ENCODE measurements at places on chromosomes 5 and 9.
A peak's percentile ranks its signal among the peaks of the same experiment; 100 is the strongest.

- no peak for DNase-seq
Observed at GRCh38 chr5:126471875-126472537, 48.8 kb downstream of the GRAMD2B start.

- DNase-seq: no peak
Observed at GRCh38 chr5:72210888-72211678, 103.8 kb downstream of the MAP1B start.

DNA sequence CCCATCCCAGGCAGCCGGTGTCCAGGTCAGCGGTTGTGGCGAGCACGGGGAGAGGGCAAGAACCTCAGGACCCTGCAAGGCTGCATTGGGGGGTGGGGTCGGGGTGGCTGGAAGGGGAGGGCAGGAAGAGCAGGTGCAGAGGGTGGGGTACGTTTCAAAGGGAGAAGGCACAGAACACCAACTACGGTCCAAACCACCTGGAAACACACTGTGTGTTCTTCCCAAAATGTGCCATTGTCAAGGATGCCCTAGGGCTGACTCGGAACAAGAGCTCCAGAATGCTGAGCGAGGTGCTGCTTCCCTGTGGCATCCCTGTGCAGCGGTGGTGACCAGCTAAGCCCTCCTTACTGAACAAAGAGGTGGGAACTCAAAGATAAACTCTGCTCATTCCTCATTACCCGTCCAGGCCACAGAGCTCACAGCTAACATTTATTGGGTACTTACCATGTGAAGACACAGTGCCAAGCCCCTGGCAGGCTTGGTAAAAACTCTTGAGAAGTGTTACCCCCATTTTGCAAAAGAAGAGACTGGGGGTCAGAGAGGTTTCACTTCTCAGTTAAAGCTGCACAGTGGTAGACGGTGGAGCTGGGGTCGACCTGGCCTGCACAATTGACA, 153.8 kb downstream of the COL23A1 start:
- no peak for DNase-seq

GRCh38 chr5:77322406-77322805, 111.9 kb downstream of the PDE8B start:
- DNase-seq: no peak

DNA sequence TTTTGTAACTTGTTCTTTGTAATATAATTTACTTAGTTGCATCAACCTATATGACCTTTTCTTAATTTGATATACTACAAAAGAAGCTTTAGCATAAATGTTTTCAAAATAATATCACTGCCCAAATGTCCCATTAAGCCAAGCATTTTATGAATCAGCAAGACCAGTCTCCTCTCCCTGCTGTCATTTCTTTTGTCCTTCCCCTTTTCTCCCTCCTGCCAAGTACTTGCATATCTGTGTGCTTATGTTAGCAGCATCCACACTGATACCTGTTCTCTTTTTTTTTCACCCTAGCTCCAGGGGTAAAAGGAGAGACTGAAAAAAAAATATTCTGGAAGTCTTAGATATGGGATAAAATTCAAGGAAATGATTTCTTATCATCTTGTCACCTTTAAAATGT, 69.7 kb downstream of the ZSWIM6 start:
- DNase-seq: no peak

GRCh38 chr5:128143911-128144310, 60.3 kb downstream of the SLC12A2 start:
- DNase-seq: no peak

GRCh38 chr9:118674942-118675341, 694.3 kb downstream of the BRINP1 start:
- no peak for DNase-seq

- no peak for DNase-seq
Observed at GRCh38 chr5:172918421-172919371, 40.5 kb upstream of the RPL26L1 start.

DNA sequence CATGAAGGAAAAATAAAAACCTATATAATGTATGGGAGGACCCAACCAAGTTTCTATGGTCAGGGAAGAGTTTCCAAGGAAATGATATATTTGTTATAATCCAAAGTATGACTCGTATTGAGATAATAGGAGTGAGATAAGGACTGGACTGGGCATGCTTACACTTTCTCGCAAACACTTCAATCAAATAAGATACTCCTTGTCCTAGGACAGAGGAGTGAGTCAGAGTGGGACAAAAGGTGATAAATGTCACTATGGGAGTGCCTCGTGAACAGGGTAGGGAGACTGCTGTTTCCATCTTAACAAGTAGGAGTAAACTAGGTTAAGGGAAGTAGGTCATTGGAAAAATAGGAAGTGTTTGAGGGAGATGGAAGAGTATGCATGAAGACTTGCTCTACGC, 47.2 kb downstream of the MACIR start:
- no peak for DNase-seq

DNA sequence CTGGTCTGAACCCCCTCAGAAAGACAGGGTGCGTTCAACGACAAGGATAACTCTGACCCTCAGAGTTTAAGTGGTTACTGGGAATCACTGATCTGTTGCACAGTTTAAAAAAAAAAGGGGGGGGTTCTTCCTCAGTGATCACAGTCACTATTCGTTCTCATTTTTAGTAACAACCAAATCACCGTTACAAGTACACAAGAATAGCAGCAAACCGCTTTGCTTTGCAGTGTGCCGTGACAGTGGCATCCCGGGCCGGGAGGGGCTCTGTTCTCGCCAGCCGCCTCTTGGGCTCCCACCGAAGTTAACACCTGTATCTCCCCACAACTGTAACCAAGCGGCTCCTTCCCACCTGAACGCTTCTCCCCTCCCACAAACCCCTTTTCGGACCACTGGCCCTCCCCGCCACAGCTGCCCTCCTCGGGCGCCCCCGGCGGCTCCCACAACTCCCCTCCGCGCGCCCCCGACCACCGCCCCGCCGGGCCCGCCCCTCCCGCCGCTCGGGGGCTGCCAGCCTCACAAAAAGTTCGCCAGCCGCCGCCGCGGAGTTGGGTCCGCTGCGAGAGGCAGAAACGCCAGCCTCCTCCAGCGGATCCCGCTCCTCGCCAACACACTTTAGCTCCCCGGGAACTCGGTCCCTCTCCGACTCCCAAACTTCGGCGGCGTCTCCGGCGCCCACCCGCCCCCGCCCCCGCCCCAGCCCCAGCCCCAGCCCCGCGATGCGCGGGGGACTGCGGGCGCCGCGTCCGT, 1.2 kb downstream of the SSBP2 start:
- DNase-seq: peak; percentile 20

GRCh38 chr5:2863675-2864433, 112.4 kb upstream of the IRX2 start:
- no peak for DNase-seq

DNA sequence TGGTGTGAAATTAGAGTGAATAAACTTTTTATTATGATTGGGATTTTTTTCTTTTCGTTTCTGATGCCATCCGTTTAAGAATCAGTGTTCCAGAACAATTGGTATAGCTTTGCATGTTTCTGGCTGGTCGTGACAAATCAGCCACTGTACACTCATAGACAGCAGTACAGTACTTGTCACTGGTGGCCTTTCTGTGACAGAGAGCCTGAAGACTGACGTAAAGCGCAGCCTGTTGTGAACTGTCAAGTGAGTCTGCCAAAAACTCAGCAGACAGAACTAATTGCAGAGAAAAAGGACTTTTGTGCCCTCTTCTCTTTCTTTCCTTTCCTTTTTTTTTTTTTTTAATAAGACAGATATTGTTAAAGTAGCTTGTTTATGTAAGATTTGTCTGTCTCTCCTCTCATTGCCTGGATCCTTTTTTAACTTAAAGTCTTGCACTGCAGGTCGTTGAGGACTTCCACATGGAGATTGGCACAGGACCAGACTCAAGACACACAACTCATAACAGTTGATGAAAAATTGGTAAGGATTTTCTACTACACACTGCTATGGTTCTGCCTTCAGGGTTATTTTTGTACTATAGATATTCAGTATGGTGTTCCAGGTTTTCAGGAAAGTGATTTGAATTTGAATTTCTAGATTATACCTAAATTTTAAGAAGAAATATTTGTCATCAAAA, 42.7 kb downstream of the NDUFS4 start:
- DNase-seq: no peak

DNA sequence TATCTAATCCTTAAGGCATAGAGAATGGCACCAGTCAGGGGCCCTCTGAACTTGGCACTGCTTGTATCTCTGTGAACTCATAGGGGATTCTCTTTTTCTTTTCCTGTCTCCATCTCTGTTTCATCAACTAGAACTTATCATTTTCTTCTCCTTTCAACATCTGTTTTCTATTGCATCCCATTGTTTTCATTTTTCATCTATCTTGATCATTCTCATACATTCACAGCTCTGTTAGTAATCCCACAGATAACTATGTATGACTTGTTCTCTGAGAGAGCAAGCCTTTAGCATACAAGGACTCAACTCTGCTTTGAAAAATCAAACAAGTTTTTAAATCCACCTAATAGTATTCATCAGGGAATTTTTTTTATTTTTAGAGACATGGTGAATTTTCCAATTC, 264.3 kb downstream of the ARRDC3 start:
- no peak for DNase-seq

GRCh38 chr5:35146406-35146805, 83.9 kb downstream of the PRLR start:
- DNase-seq: no peak

DNA sequence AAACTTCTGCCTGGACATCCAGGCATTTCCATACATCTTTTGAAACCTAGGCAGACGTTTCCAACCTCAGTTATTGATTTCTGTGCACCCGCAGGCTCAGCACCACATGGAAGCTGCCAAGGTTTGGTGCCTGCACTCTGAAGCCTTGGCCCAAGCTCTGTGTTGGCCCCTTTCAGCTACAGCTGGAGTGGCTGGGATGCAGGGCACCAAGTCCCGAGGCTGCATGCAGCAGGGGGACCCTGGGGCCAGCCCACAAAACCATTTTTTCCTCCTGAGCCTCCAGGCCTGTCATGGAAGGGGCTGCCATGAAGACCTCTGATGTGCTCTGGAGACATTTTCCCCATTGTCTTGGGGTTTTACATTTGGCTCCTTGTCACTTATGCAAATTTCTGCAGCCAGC, 49.9 kb downstream of the NFX1 start:
- DNase-seq: no peak

GRCh38 chr5:79499640-79500273, 14.2 kb downstream of the HOMER1 start:
- no peak for DNase-seq

GRCh38 chr9:84315278-84315877, 25.2 kb downstream of the SLC28A3 start:
- peak; percentile 35 for DNase-seq

- no peak for DNase-seq
Observed at GRCh38 chr5:16854351-16854750, 81.7 kb downstream of the MYO10 start.

DNA sequence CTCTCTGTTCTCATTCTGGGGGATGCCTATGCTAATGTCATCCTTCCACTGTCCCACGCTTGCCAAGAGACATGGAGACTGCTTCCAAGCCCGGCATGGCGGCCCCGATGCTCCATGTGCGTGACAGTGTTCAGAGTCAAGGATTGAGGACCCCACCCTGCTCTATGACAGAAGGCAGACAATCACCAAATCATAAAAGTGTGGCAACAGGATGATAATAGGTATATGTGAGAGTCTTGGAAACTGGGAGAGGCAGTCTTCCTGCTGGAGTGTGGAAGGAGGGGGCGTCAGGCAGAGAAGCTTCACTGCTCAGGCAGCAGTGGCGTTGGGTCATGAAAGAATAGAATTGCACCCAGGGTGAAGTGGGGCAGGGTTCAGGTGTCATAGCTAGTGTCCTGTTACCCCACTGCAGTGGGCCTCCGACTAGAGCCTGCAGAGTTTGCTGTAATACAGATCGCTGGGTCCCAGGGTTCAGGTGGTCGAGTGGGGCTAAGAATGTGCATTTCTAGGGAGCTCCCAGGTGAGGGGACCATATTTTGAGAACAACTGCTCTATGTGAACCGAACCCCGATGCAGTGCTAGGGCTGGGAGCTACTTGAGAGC, 12.5 kb upstream of the GADD45G start:
- DNase-seq: no peak

DNA sequence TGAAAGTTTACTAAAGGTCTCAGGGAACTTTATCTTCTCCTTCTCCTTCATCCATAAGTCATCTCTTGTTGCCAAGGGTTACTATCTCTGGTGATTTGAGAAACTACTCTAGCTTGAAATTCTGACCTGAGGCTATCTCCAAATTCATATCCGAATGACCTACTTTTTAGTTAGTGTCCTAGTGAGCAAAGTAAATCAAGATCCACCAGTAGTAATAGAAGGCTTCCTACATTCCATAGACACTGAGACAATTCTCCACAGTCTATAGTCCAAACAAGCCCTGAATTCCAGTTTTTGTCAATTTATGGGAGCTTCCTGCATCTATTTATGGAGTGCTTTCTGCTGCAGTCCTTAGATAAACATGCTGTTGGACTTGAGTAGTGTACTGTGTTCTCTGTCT, 5.0 kb downstream of the IL7R start:
- no peak for DNase-seq

- DNase-seq: no peak
Observed at GRCh38 chr9:83239747-83240146, 176.8 kb upstream of the RASEF start.

GRCh38 chr5:119631660-119632059, 2.3 kb downstream of the FAM170A start:
- DNase-seq: no peak

GRCh38 chr9:110890416-110890815, 147.9 kb downstream of the LPAR1 start:
- no peak for DNase-seq

DNA sequence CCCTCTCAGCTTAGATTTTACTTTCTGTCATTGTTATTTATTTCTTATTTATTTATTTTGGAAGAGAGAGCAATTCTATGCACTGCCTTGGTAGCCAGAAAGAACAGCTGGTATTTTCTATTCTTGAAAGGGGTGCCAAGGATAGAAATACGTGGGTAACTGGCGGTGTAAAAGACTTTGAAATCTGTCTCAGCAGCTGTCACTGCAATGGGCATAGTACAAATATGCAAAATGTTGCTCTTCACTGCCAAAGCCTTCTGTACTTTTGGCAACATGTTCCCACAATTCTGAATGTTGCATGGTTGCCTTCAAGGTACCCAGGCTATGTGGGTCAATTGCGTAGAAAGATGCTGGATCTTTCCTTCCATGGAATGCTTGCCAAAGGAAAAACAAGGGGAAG, 230.2 kb upstream of the EDIL3 start:
- DNase-seq: no peak

- DNase-seq: no peak
Observed at GRCh38 chr5:81789033-81789432, 38.1 kb upstream of the SSBP2 start.

DNA sequence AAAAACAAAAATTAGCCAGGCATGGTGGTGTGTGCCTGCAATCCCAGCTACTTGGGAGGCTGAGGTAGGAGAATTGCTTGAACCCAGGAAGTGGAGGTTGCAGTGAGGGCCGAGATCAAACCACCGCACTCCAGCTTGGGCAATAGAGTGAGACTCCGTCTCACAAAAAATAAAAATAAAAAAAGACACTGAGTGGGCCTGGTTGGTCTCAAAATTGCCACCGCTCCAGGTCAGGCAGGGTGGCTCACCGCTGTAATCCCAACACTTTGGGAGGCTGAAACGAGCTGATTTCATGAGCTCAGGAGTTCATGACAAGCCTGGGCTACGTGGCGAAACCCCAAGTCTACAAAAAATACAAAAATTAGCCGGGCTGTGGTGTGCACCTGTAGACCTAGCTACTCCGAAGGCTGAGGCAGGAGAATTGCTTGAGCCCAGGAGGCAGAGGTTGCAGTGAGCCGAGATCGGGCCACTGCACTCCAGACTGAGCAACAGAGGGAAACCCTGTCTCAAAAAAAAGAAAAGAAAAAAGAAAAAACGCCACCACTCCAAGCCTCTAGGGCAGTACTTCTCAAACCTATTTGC, 1.8 kb downstream of the STK10 start:
- no peak for DNase-seq
